ENCODE measurements at places on chromosomes 13 and 19. TPM values are rescaled to one million over a fixed set of nuclear protein-coding genes. Genes with fewer than 3 reads are reported as not detected.
A peak's percentile ranks its signal among the peaks of the same experiment; 100 is the strongest.

Gene HNRNPUL1
- 227 TPM for polyA plus RNA-seq

Gene TMPRSS9
- 0.88 TPM for polyA plus RNA-seq

GRCh38 chr13:111460548-111461444 is 140.4 kb downstream of the TEX29 start:
- DNase-seq = peak; percentile 43

DNA sequence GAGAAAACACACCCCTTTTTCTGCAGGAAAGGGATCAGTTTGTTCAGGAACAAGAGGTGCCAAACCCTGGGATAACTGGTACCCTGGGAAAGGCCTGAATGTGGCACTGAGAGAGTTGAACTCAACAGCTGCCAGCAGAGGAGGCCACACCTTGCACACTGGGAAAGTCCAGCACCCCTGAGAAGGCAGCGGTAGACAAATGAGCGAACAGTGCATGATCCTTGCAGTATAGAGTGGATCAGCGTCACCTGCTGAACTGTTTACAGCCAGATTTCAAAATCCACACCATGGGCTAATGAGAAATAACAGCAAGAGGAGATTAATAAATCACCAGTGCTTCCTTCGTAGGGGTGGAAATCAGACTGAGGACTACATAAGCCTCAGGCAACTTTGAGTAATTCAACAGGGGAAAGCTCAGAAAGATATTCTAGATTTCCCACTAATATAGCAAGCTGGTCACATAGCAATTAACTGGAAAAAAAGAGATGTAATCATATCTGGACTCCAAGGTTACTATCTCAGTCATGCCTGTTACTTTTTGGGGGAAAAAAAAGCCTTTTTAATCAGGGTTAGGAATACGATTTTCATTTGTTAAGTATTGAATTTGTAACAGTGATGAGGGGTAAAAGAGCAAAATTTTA is 52.0 kb downstream of the DCT start:
- no peak for DNase-seq

DNA sequence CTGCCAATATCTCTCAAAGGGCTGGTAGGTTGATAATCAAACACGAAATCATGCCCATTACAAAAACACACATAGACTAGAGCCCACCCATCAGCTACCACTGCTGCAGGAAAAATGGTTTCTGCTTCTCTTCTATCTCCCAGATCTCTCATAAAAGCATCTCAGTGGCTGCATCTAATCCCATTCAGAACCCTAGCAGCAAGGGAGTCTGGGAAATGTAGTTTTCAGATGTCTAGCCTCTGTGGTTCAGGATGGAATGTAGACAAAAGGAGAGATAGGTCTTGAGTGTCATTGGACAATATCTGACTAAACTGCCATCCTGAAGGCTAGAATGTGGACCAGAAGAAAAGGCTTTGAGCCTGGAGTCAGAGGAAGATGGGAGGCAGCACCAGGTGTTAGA is 32.1 kb downstream of the RDH8 start:
- DNase-seq = no peak

GRCh38 chr19:18940769-18941627 is at the start of gene HOMER3:
Gene HOMER3, minus strand, starts transcription at chr19:18941217. Its CDS starts 2,235 bp downstream, at chr19:18938982.
- DNase-seq = no peak

Measured in left renal cortex interstitium (tissue), 4 donors.